ENCODE measurements at places on chromosomes 5 and 9.

DNA sequence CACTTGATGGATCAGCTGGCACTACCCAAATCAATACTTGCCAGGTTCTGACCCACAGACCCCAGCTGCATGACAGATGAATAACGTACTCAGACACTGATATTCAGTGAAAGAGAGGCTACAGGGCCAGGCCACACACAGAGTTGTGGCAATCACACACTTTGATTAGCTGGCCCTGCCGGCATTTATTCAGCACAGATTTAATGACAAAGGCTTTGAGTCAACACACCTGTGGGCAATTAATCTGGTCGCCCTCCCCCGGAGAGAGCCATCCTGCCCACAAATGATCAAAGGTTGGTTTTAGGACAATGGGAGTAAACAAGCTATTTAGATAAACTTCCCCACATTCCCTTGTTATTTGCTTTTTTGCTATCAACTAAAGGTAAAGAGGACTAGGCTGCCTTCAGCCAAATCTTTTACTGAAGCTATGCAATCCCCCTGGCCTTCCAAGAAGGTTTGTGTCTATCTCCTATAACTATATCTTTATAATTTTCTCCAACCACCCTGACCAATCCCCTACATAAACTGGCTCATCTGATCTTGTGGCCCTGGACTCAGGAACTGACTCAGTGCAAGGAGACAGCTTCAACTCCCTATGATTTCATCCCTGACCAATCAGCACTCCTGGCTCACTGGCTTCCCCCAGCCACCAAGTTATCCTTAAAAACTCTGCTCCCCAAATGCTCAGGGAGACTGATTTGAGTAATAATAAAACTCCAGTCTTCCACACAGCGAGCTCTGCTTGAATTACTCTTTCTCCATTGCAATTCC, 12.7 kb upstream of the TRIM32 start:
- no peak for DNase-seq

- DNase-seq = no peak
These were observed 284.5 kb downstream of the RFX3 start for GRCh38 chr9:3241290-3241689.

- no peak for DNase-seq
These were observed 2257.5 kb upstream of the C9orf72 start for GRCh38 chr9:29830821-29831220.

DNA sequence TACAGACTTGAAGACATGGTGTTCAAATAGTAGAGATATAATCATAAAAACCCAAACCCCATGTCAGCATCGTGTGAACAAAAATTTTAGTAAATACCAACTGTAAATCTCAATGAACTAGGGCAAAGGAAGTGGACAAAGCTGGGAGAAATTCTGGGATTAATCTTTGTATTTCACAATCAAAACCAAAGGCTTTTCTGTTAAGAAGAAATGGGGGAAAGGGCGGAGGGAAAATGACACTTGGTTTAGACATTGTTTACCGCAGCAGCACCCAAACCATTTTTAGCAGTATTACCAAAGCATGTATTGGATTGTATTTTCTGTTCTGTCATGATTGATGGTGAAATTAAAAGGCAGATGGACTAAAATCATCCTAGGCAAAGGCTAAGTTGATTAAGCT, 134.2 kb upstream of the PRSS3 start:
- DNase-seq = no peak

- DNase-seq = peak; percentile 74
These were observed 157.0 kb upstream of the RAI14 start for GRCh38 chr5:34499001-34499734.

DNA sequence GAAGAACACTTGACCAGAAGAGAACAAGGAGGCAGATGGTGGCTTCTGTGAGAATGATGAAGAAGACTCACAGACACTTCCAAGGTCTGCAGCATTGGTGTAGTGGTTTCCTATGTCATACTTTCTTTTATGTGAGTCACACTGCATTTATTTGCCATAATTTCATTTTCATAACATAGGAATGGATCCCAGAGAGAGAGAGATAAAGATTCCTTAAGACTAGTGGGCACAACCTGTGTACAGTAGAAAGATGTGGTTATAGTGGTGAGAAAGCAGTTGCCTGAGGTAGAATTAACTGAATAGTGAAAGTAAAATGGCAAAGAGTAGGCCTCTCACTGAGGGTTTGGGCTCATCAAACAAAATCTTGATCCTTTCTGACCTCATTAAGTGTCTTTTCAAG, 7.6 kb upstream of the CCDC152 start:
- DNase-seq = no peak

GRCh38 chr9:100619194-100619593, 41.3 kb downstream of the CAVIN4 start:
- DNase-seq = no peak

GRCh38 chr5:35820735-35821134, 36.0 kb upstream of the IL7R start:
- DNase-seq = no peak

- DNase-seq = no peak
These were observed 479.4 kb downstream of the AGTPBP1 start for GRCh38 chr9:85262333-85262732.

GRCh38 chr9:88736136-88736637, 201.2 kb downstream of the NXNL2 start:
- no peak for DNase-seq

- DNase-seq = no peak
These were observed 82.6 kb downstream of the GALNT10 start for GRCh38 chr5:154273028-154273617.

DNA sequence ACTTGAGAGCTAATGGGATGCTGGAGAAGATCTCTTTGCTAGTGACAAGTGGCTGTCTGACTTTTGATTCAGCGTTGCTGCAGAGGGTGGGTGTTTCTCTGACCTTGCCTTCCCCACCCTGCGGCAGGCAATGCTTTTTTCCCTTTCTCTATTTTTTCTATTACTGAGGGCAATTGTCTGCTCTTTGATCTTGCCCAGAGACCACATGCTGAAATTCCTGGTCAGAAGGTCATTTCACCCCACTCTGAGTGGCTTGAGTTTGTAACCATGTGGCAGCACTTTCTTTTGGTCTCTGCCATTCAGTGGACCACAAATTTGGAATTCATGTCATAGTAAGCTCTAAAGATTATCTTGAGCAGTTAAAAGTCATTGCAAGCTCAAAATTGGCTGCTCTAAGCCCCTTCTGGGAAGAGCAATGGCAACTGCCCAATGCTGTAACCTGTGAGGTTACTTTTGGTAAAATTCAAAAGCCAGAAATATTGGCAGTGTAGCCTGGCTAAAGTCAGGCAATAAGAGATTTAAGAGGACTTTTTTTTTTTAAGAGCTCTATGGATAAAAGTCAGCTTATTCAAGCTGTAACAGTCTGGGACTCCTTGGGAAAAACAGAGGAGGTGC, 30.4 kb upstream of the MTMR12 start:
- no peak for DNase-seq

- DNase-seq = peak; percentile 94
These were observed 126.8 kb upstream of the STC2 start for GRCh38 chr5:173454736-173455598.

DNA sequence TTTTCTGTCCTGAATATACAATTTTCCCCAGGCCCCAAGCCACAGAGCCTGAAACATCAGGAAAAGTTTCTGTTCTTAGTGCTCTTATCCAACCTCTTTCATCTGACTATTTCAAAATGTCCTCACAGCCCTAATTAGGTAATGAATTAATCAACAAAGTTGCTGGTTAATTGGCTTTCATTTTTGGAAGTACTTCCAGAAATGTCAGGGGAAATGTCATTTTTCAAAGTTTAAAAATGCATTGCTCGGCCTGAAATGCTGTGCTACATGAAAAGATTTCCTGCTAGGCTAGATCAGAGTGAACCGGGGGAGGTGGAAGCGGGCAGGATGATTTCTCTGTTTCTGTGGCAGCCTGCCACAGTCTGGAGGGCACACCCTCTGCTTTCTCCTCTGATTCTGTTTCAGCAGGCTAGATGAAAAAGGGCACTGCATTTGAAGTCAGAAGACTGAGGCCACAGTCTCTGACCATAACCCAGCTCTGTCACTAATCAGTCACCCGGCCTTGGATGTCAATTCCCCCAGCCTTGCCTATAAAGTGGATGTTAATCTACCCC, 55.9 kb upstream of the BARX1 start:
- no peak for DNase-seq

DNA sequence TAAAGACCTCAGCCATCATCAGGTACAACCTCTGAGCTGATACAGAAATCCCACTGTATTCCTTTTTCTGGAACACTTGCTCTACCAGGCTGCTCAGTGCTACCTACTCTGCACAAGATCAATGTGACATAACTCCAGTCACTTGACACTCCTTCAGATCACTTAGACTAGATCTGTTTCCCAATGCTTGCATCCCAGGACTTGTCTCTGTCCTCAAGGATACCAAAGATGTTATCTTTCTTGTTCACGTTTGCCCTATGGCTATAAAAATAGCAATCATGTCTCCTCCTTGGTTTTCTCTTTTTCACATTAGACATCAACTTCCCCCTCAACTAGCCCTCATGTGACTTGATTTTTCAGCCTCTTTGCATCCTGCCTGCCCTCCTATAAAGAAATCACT, 188.1 kb upstream of the PTGER4 start:
- no peak for DNase-seq

DNA sequence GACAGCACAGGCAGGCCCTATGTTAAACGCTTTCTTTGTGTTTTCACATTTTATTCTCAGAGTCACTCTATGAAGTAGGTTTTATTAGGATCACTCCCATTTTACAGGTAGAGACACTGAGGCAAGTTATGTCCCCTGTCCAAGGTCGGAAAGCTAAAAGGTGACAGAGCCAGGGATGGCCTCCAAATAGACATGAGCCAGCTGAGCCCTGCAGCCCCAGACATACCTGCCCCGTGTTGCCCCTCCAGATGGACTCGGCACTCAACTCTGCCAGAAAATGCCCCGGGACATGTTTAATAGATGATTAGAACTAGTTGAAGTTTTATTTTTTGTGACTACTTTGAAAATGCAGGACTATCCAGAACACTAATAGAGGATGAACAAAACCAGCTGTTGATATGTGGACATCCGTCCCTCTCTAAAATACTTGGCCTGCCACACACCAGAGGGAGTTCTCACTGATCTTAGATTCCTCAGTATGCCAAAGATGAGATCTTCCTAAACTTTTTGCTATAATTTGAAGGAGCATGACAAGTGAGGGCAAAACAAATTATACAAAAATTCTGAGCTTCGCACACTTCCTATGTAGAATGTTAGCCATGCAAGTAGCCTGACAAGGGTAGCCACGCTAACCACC, 258.6 kb upstream of the ADAMTS16 start:
- DNase-seq = no peak

GRCh38 chr5:14356305-14356704, 213.2 kb downstream of the TRIO start:
- no peak for DNase-seq

- no peak for DNase-seq
These were observed 7.0 kb downstream of the CENPP start for GRCh38 chr9:92332577-92333281.

DNA sequence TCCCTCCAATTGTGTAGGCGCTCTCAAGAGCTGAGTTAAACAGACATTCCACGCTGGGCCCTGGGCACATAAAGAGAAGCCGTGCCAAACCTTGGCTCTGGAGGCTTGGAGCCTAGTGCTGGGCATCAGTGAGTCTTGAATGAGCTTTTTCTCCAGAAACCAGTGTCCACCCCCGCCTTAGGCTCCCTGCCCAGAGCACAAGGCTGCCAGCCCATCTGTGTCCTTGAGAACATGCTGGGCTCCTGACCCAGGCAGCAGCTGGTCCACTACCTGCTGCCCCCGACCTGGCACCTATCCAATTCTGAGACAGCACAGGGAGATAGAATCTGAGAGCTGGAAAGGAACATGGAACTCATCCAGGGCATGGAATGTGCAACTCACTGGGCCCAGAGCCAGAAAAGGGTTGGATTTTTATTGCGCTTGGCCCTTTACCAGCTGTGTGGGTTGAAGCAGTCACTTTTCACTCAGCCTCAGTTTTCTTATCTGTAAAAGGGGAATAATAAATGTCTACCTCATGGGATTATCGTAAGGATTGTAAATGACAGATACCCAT, 92.4 kb upstream of the CPLX2 start:
- DNase-seq = no peak

DNA sequence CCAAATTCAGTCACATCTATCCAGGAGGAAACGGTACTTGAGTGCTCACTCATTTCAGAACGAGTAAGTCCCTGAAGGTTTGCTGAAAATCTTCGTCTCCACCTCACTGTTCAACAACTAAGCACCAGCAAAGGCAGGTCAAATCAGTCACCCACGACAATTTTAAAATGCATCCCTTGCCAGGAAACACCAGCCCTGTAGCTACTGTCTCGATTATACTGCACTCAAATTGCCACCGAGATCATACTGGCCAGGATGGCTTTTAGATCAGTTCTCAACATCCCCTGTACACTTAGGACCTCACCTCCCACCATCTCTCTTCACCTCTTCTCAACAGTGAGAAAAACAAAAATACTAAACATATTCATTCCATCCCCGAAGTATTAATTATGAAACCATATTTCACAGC, 298.6 kb downstream of the AGTPBP1 start:
- no peak for DNase-seq

GRCh38 chr5:82735160-82735789, 341.9 kb downstream of the TMEM167A start:
- DNase-seq = peak; percentile 12

- no peak for DNase-seq
These were observed 661.6 kb downstream of the LRRC70 start for GRCh38 chr5:63240063-63240755.

DNA sequence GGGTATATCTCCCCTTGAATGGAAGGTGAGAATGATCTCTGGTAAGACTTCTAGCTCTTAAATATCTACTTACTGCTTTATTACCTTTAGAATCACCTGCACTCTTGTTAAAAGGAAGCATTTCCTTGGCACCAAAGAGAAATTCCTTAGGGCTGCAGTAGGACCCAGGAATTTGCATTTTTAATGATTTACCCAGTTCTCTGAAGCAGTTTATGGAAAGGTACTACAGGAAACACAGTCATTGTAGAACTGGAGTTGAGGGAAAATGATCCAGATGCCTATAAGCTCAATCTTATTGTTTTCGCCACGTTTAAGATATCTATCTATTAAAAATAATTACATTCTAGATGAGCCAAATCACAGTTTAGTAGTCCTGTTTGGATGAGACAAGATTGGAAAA, 9.5 kb upstream of the C9 start:
- no peak for DNase-seq

DNA sequence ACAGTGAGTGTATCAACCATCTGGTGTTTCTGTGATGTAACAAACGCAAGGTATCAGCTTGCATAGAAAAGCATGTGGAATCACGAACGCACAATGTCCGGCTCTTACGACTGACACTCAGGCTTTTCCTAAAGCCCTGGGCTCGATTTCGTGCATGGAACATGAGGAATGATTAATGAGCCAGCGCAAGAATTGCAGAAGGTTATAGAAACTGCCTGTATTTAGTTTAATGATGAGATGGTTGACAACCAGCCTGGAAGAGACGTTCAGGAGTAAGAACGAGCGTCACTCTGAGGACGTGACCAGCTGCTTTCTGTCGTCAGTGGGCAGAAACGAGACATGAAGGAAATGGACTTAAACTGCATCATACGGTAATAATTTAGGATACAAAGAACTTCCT, 497.6 kb downstream of the IRX1 start:
- peak; percentile 29 for DNase-seq

DNA sequence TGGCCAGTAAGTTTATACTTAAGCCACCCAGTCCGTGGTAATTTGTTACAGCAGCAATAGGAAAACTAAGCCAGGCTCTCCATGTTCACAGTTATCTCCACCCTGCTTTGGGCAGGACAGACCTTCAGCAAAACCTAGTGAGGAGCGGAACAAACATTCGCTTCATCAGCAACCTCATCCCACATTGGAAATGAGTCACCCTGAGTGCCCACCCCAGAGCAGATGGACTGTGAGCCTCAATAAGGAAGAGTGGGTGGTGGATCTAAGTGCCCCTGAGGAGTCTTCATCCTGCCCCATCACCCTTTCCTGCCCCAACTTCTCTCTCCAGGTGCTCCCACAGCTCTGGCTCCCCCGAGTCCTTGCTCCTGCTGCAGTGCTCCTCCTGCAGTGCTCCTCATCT, 78.8 kb downstream of the FSTL4 start:
- DNase-seq = no peak
